ENCODE measurements at places on chromosomes 7 and 10.

DNA sequence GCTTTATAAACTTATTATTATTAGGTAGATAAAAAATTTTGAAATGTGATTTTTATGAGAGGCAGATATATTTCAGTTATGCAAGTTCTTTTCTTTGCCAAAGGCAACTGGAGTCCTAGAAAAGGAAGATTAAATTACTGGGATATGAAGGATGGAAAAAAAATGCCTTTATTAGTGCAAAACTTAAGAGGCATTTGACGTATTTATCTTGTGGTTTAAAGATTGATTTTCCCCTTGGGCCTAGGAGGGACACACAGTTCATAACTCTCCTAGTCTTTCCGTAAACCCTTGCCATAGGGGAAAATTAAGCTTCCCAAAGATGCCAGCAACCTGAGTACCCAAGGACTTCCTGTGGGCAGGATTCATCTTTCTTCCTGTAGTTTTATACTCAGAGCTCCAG, 3.1 kb upstream of the STEAP4 start:
- DNase-seq = no peak

GRCh38 chr10:119750391-119751230, 24.8 kb downstream of the INPP5F start:
- DNase-seq = peak; percentile 62

- DNase-seq = peak; percentile 28
These were observed 21.9 kb downstream of the PDCD4 start for GRCh38 chr10:110893559-110894179.

- DNase-seq = no peak
These were observed 30.0 kb upstream of the SLIT1 start for GRCh38 chr10:97215619-97216260.

DNA sequence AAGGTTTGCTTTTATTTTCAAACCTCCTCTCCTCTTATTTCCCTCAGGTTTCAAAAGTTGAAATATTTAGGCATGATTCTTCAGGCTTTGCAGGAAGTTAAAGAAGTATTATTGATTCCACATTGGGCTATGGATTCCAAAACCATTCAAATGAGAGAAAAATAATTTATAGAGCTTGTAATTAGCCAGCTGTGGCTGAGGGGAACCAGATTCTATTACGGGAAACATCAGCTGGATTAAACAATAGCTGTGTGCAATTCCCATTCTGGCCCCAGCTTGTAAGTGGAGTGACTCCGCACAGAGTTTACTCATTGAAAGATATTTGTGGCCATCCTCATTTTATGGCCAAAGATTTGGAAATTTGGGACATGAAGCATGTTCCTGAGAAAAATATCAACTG, 77.0 kb upstream of the PHYHIPL start:
- DNase-seq = no peak

- DNase-seq = no peak
These were observed 241.5 kb upstream of the PITRM1 start for GRCh38 chr10:3413937-3414666.

GRCh38 chr7:151317936-151318335, 23.7 kb upstream of the NUB1 start:
- no peak for DNase-seq

DNA sequence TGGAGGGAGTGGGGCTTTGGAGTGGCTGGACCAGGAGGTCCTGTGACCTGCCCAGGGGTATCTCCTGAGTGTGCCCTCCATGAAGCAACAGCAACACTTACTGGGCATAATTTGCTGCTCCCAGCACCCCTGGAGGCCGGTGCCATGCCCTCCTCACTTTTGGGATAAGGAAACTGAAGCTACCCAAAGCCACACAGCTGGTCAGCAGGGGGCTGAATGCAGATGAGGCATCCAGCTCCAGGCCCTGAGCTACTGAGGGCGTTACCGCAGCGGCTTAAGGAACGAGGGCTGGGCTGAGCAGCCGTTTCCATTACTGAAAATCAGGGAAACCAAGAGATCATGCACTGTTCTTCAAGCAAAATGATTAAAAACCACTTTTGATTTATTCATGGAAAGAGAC, 408.9 kb downstream of the GLRX3 start:
- DNase-seq = no peak

- no peak for DNase-seq
These were observed 331.0 kb upstream of the NRP1 start for GRCh38 chr10:33665501-33665900.

DNA sequence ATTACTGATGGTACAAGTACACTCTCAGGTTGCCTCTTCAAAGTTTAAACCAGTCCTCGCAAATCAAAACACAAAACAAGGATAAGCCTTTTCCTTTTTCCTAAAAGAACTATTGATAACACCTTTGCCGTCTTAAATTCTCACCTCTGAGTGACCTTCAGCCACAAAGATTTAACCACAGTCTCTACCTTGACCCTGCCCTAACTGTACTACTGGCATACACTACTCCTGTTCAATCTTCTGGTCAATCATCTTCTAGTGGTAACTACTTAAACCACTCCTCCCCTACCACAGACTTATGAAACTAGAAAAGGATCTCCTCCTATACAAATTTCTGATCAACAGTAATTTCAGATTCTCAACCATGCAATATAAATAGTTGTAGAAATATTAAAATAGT, 15.1 kb downstream of the UPF2 start:
- no peak for DNase-seq

DNA sequence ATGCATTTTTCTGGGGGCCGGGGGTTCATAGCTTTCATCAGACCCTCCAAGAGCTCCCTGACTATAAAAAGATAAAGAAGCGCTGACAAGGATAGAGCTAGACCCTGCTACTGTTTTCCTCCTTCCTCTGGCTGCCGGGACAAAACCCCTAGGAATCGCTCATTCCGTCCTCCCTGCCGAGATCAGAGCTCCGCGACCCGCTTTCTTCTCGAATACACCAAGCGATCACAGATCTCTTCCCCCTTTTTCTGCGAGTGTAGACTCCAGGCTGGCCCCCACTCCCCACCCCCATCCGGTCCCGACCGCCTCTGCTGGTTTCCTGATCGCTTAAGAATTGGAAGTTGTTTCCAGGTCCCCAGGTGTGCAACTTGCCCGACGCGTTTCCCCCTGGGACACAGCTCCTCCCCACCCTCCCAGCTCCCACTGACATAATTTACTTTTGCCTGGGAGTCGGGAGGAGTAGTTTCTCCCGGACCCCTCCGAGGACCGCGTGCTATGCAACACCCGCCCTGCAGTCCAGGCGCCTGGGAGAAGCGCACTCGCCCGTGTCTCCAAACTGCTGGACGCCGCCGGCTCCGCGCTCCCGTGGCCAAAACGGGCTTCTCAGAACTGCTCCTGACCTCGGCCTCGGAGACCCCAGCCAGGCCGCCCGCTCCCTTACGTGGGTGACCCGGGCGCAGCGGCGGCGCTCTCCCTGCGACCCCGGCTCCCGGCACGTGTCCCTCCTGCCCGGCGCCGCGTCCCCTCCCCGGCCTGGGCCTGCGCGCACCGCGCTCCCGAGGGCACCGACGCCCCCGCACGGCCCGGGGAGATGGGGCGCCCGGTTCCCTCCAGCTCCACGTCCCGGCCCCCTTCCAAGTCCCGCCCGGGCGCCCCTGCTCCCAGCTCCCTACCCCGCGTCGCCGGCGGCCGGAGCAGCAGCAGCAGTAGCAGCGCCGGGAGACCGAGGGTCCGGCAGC, 552 bp downstream of the IL15RA start:
- peak; percentile 43 for DNase-seq

GRCh38 chr10:102775201-102775934, 31.6 kb downstream of the WBP1L start:
- no peak for DNase-seq

- DNase-seq = no peak
These were observed 20.5 kb downstream of the CLEC2L start for GRCh38 chr7:139543801-139544603.

- DNase-seq = no peak
These were observed 75.8 kb downstream of the ZRANB1 start for GRCh38 chr10:125017547-125018298.

- no peak for DNase-seq
These were observed 131.9 kb downstream of the NRCAM start for GRCh38 chr7:108324053-108325038.

DNA sequence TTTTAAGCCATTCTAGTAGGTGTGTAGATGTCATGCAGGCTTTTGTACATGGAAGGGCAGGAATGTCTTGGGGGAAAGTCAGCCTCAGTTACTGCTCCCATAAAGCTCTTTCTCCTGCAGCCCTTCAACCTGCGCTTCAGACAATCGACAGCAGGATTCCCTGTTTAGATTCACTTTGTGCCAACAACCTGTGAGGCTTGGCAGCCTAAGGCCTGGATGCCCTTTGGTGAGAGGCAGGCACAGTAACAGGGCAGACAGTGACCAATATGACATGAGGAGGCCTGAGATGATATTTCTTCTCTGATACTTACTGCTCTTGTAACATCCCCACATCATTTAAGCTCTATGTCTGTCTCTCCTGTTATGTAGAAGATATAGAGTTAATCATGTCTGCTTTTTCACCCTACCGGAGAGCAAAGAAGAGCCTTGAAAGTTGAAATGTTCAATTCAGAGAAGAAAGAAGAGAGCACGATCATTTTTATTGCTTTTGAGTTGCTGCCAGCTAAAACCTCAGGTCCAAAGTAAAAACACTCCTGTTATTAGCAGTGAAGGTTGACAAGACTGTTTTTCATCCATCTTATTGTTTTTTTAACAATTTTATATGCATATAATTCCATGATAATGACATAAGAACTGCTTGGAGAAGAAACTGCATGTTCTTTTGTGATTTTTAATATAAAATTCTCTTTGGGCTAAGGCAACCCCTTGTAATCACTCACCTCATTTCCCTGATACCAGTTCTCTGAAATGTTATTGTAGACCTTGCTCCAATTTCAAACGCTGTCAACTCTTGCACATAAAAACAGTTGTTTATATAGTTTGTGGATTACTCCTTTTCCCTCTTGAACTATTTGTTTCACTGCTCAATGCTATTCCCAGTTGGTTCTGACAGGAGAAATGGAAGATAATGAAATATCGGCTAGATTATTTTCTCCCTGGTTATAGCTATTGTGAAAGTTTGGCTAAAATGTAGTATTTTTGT, 140.9 kb downstream of the GALNT17 start:
- no peak for DNase-seq

DNA sequence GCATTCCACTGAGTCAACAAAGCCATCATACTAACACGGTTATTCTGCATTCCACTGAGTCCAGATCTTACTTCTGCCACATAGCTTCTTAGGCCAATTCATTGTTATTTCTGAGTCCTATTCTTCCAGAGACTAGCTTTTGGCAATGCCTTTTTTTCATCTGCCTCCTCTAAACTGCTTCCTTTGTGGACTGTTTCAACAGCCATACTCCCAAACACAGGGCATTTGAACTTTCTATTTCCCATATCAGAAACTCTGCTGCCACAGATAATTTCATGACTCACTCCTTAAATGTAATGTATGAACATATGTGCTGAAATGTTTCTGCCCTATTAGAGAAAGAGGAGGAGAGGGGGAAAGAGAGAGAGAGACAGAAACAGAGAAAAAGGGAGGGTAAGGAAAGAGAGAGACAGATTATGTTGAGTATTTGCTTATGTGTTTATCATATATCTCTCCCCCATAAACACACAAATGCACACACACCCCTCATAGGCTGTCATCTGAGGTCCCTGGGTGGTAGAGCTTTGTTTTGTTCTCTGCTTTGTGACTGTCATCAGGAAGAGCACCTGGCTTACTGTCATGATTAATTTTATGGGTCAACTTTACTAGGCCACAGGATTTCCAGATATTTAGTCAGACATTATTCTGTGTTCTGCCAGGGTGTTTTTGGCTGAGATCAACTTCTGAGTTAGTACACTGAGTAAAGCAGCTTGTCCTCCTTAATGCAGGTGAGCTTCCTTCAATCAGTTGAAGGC, 308.0 kb upstream of the KCND2 start:
- DNase-seq = no peak

- DNase-seq = no peak
These were observed 116.6 kb downstream of the EGFR start for GRCh38 chr7:55135462-55135861.

DNA sequence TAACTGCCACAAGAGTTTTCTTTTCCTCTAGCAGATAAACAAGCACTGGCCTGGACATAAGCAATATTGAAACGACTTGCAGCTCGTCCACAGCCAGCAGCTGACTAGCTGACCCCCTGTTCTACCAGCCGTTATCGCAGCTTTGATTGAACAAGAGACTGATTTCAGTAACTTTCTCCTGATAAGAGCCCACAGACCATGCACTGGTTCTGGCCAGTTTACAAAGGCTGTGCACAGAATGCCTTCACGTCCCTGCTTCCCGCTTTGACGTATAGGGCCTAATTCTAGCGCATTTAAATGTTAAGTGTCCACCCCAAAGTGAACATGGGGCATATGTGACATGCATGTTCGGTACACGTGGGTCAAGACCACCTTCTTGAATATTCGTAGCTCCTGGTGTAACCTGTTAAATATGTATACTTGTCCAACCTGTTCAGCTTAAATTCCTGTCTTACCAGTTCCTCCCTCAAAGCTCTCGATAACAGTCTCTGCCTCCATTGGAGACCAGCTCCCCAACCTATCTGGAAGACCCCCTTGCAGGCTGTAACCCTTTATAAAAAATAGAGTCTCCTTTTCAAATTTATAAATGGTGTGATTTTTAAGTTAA, 69.2 kb downstream of the LYZL1 start:
- no peak for DNase-seq

All from GM10248 (cell line).